Fibroblast of skin of back (primary cell): ENCODE measurements at places on chromosomes 1 and 21.

- DNase-seq, result no peak
Observed at GRCh38 chr1:85318217-85318616, 41.8 kb upstream of the BCL10 start.

DNA sequence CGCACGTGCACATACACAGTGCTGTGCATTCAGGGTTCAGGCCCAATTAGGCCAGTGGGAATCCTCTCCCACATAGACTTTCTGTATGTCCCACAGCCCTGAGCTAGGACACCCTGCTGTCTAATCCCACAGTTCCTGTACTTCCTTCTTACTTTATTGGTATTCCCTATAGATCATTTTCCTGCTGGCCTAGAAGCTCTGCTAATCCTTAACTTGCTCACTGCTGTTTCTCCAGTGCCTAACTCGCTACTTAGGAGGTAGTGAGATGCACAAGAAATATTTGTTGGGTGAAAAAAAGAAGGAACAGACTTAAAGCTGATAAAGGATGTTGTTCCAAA, 34.1 kb upstream of the FHAD1 start:
- DNase-seq, result no peak

DNA sequence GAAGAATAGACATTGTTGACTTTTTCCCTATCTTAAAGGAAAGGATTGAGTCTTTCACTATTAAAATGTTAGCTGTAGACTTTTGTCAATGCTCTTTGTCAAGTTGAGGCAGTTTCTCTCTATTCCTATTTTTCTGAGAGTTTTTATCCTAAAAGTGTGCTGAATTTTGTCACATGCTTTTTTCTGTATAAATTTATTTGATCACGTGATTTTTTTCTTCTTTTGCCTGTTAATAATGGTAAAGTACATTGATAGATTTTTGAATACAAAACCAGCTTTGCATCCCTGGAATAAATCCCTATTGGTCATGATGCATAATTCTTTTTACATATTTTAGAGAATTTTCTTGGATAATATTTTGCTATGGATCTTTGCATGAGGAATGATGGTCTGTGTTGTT, 60.1 kb downstream of the DNAH14 start:
- DNase-seq, result no peak

DNA sequence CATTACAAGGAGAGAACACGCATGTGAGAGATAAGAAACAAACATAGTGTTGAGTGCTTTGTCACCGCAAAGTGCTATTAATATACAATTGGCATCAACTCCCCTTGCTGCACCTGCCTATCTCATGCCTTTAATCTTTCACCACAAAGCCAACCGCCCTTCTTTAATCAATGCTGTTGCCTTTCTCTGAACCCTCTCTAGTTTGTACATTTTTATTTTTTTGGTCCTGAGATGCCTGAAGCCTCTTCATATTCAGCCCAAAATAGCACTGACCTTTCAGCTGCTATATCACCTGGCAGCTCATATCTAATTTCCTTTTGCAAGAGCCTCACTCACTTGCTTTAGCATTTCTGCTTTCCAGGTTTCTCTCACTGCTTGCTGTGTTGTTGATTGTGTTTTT, 504.7 kb downstream of the NUF2 start:
- DNase-seq, result no peak

- DNase-seq, result no peak
Observed at GRCh38 chr1:176556288-176556687, 93.3 kb downstream of the PAPPA2 start.
